ENCODE measurements at places on chromosomes 5 and 9.
A peak's percentile ranks its signal among the peaks of the same experiment; 100 is the strongest.

GRCh38 chr9:121376214-121376830 is 6.3 kb upstream of the STOM start:
- DNase-seq: no peak

DNA sequence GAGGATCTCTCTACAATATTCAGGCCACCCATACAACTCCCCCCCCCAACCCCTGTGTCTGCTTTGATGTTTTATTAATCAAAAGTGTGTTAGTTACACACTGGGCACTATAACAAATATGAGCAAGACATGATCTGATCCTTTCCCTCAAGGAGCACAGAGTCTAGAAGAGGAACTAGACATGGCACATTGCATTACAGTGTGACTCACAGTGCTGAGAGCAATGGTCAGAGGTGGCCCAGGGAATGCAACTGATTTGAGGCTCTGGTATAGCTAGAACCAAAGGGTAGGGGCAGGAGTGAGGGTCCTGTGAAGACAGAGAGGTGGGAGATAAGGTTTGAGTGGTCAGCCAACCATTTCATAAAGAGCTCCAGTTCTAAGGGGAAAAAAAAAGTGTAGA is 539.2 kb downstream of the ACTL7B start:
- DNase-seq: no peak

DNA sequence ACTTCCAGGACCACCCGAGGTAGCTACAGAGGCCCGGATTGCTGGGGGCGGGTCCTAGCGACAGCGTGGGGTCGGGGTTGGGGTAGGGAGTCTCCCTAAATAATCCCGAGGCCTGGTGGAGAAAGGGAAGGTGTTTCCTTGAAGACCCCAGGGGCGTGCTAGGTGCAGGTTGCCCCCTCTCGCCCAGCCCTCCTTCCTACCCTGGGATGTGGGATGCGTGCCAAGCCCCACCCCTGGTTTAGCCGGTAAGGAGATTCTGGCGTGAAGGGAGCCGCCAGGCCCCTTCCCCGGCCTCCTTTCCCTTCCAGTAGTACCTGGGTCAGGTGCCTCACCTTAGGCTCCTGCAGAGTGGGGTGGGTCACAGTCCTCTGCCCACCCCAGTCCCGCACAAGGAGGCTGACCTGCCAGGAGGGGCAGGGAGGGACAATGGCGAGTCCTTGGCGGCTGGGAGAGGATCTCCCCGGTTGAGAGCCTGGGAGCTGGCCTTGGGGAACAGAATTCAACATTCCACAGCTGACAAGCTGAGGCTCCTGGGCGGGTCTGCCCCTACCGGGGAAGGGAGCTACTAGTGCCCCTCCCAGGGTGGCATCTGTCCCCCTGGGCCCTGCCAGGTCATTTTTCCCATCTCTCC is 674 bp downstream of the TSPAN17 start:
- DNase-seq: no peak

GRCh38 chr5:74412066-74412465 is 228.5 kb downstream of the ENC1 start:
- no peak for DNase-seq

DNA sequence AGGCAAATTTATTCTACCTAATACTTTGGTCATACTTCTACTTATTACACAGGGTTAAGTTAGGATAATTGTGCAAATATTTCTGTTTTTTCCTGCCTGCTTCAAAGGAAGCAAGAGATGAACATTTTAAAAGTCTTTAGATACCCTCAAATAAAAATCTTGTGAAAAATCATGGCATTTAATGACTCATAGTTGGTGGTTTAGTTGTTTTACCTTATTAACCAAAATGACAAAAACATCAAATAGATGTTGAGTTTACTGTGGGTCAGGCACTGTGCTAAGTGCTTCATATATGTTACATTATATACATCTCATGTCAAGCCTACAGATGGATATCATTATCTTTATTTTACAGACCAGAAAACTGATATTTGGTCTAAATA is 54.4 kb downstream of the ZNF474 start:
- DNase-seq: no peak

DNA sequence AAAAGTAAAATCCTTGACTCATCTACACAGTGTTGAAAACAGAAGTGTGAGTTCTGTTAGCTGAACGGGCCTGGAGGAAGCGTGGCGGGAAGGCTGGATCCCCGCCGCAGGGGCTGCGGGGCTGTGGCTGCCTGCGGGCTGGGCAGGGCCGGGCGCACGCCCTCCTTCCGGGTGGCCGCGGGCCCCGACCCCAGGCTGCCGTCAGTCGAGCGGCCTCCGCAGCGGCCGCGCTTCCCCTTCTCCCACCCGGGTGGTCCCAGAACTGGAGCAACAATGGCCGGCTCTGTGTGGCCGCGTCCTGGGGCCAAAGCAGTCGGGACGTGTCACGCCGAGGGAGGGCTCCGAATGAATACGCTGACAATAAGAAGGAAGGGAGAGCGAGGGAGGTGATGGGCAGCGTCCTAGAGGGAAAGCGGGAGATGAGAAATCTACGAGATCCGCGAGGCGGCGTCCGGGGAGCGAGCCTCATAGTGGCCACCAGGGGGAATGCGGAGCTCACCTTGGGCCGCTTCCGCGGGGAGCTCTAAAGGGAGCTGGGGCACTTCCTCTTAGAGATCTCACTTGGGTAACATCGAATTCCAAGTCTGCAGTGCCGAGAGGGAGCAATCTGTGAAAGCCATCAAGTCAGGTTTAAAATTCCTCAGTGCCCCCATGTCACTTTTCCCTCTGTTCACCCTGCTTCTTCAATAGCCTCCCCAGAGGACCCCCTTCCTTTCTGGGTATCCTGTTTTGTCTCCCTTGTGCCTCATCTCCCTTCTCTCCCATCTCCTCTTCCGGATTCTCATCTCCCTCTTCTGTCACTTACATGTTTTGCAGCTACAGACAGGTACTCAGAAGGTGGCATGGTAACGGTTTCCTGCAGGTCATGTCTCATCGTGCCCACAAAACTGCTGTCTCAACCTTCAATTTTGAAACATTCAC is 83.9 kb downstream of the SLC1A3 start:
- DNase-seq: peak; percentile 66

GRCh38 chr5:137828180-137828579 is 39.5 kb upstream of the MYOT start:
- DNase-seq: no peak

GRCh38 chr5:83576341-83576740 is 104.8 kb downstream of the VCAN start:
- DNase-seq: no peak

DNA sequence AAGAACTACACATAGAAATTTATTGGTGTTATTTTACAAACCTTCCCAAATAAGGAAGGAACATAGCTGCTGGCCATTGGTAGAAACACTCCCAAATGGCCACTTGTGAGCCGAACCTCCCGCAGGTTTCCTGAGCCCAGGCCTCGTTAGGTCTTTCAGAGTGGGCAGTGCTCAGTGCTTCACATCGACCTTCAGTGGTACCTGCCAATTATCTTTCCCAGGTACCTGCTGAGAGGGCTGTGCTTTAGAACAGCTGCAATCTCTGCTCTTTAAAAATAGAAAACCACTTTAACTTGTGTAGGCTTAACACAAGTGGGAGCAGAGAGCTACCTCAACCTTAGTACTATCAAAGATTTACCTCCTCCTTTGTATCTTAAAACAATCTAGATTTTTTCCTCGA is 334.1 kb downstream of the RFX3 start:
- no peak for DNase-seq

DNA sequence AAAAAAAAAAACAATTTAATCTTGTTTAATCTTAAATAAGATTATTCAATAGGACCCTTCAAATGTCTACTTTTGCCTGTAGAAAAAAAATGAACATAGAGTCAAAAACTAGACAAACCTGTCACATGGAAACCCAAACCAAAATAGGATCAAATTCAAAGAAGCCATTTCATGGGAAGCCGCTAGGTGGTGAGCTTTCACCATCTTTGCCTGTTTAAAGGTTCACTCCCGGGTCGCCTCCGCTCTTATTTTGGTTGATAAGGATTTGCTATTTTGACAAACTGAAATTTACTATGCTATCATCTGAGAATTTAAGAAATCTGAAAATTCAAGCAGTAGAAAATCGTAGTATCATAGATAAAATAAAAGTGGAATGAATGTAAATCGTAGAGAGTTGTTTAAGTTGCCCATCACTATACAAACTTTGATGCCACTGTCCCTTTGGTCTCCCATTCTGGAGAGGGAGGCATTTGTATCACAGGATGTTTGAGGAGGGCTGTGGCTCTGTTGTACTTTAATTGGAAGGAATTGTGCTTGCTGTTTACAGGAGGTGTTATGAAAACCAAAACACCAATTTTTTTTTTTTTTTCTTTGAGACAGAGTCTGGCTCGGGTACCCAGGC is 43.5 kb upstream of the DNAH5 start:
- DNase-seq: peak; percentile 74

DNA sequence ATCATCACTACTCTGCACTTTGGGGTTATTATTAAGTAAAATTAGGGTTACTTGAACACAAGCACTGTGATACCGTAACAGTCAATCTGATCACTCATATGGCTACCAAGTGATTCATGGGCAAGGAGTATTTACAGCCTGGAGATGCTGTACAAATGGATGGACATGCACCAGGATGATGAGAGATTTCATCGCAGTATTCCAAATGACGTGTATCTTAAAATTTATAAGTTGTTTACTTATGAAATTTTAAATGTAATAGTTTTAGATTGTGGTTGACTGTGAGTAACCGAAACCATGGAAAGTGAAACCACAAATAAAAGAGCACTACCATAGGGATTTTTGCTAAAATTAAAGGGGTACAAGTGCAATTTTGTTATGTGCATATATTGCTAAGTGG is 462.2 kb upstream of the PTGER4 start:
- DNase-seq: no peak

DNA sequence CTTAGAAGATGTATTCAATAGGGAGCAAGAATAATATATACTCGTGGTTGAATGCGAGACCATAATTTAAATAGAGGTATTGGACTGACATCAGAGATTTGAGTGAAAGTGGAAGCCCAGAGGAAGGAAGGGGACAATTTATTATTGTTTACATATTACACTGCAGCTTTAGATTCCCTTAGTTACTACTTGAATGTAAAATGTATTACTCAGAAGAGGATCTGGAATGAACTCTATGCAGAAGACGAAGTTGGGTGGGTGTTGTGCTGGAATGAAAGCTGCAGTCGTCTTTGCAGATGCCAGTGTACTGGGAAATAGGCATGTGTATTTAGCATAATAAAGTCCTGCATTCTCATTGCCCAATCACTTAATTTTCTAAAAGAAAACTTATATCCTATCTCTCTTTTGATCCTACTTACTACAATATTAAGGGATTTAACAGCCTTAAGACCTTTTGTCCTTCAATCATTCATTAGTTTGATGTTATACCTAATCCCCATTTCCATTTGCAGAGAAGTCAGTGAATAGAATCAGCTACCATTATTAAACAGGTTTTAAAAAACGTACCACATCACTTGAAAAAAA is 570.7 kb upstream of the WWC1 start:
- peak; percentile 12 for DNase-seq

GRCh38 chr5:78650531-78650930 is 2.0 kb upstream of the LHFPL2 start:
- no peak for DNase-seq

DNA sequence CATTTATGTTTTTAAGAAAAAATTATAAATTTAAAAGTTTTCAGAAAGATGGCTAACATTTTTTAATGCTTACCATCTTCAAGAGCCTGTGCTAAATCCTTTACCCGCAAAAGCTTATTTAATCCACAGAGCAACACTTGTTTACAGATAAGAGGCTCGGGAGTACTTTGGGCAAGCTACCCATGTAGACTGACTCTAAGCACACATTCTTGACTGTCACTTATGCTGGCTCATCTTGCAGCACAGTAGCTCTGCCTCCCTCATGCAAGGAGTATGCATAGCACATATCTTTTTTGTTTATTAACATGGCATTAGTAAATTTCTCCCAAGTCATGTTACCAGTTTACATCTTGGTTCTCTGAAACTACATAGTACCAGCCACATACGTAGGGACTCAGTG is 14.7 kb downstream of the SH3RF2 start:
- DNase-seq: no peak

GRCh38 chr5:72857396-72857795 is 40.9 kb downstream of the TNPO1 start:
- DNase-seq: no peak

GRCh38 chr5:172645271-172646055 is 4.4 kb downstream of the NEURL1B start:
- no peak for DNase-seq
